ENCODE measurements at places on chromosomes 6 and 20.

GRCh38 chr20:64167676-64168075 is 3.4 kb downstream of the MYT1 start:
- DNase-seq: no peak

DNA sequence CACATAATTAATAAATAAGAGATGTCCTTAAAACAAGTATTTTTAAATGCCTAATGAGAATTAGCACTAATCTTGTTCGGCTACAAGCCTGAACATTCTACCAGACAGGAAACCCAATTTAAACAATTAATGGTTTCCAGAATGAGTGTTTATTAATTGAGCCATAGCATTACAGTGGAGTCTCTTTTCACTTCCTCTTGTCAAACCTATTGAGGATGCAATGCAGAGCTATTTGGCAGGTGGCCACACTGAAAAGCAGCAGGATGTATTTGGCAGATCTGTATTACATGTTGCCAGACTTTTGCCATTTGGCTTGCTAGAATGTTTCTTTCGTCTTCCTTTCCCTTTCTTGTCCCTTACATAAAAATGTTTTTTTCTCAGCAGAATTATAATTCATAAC is 475.2 kb upstream of the MARCKS start:
- no peak for DNase-seq

- no peak for DNase-seq
Observed at GRCh38 chr6:75466636-75467035, 27.0 kb downstream of the FILIP1 start.

- no peak for DNase-seq
Observed at GRCh38 chr20:39108746-39109145, 146.6 kb downstream of the DHX35 start.

GRCh38 chr6:160520043-160520904 is 143.8 kb downstream of the LPA start:
- DNase-seq: peak; percentile 58

GRCh38 chr6:71678091-71678490 is 208.3 kb upstream of the RIMS1 start:
- DNase-seq: no peak

DNA sequence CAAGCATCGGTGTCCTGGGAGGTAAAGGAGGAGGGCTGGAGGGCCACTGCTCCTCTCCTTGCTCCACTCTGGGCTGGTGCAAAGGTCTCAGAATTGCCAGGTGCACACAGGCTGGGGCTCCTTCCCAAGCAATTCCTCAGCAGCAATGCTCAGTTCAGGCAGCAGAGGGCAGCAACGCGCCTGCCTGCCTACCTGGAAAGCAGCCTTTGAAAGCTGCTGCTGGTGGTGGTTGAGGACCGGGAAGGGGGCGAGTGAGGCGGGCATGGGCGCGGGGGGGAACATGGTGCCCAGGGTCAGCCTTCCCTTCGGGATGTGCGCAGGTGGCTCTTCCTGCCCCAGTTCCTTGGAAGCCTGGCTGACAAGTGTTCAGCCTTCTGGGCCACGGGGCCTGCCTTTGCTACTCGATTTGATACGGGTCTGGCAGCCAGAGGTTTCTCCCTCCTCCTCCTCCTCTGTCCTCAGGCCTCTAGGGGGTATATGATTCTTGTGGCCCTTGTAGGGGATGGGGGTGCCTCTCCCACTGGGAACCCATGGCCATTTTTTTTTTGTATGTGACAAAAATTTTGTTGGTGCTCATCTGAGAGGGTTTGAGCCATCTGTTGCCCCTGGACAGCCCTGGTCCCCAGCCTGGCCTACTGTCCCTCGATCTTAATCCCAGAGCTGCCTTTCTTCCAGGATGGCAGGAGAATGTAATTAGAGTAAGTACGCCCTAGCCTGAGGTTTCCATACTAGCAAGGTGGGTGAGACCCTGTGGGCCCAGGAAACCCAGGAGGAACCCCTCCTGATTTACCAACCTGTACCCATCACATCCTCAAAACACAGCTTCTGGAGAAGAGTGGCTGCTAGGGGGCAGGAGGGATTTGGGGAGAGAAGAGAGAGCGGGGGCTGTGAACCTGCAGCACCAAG is 20.1 kb downstream of the MRPS18A start:
- DNase-seq: peak; percentile 72

GRCh38 chr6:110329714-110330436 is 28.3 kb downstream of the METTL24 start:
- DNase-seq: no peak

- DNase-seq: no peak
Observed at GRCh38 chr6:38184585-38185080, 365.1 kb downstream of the ZFAND3 start.

DNA sequence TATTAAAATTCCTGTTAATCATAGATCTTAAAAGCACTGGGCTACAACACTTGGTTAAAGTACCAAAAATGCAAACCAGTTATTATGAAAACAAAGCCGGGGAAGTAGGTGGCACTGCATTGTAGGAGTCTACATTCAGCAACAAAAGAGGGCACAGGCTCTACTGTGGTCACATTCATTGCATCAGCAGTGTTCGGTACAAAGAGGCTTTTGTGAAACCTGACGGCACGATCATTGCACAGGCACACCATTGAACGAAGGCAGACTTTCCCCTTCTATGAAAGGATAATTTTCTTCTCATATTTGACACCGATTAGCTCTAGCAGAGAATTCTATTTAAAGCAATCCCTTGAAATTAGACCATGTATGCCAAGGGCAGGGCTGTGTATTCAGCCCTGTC is 44.6 kb upstream of the AGPAT4 start:
- peak; percentile 56 for DNase-seq
